A549 treated with CpdA at 1 μM for 4 hours (cell line): ENCODE measurements at places on chromosomes 16 and 17. TPM values are rescaled to one million over a fixed set of nuclear protein-coding genes. Genes with fewer than 3 reads are reported as not detected.

CCDC144A gene
- total RNA-seq: 0.66 to 1.6 TPM (median 1.5 TPM) in 5 replicates

MYO19 gene
- 56.6 to 64.4 TPM (median 60.5 TPM) in 5 replicates for total RNA-seq

OR1F1 gene
- 0.29 to 0.48 TPM (median 0.40 TPM) in 3 of 5 replicates, not detected in the others for total RNA-seq

SECTM1 gene
- 0.99 to 1.9 TPM (median 1.3 TPM) in 5 replicates for total RNA-seq

UTS2R gene
- not detected in 5 replicates for total RNA-seq

XYLT1 gene
- 0.61 to 0.90 TPM (median 0.68 TPM) in 5 replicates for total RNA-seq

GPR179 gene
- total RNA-seq: 0.03 to 0.08 TPM (median 0.04 TPM) in 4 of 5 replicates, not detected in the other

SDR42E1 gene
- 1.1 to 2.3 TPM (median 1.4 TPM) in 5 replicates for total RNA-seq

CCL8 gene
- total RNA-seq: not detected in 5 replicates

PDE6G gene
- total RNA-seq: 1.6 to 2.5 TPM (median 1.7 TPM) in 5 replicates

LPCAT2 gene
- 5.6 to 7.4 TPM (median 6.2 TPM) in 5 replicates for total RNA-seq

MYH2 gene
- not detected in 5 replicates for total RNA-seq

RSAD1 gene
- 30.0 to 37.7 TPM (median 34.1 TPM) in 5 replicates for total RNA-seq

PIK3R5 gene
- total RNA-seq: 0.02 to 0.18 TPM in 2 of 5 replicates, not detected in the others

SLC47A2 gene
- 0.06 to 0.16 TPM (median 0.14 TPM) in 5 replicates for total RNA-seq

TBX6 gene
- 0.25 to 0.53 TPM (median 0.32 TPM) in 4 of 5 replicates, not detected in the other for total RNA-seq

EPN3 gene
- 0.10 to 0.63 TPM (median 0.17 TPM) in 5 replicates for total RNA-seq

MON1B gene
- total RNA-seq: 28.4 to 44.1 TPM (median 39.4 TPM) in 5 replicates

SDK2 gene
- total RNA-seq: 0.32 to 0.50 TPM (median 0.35 TPM) in 5 replicates

KCNJ12 gene
- total RNA-seq: 0.89 to 1.3 TPM (median 0.96 TPM) in 5 replicates

SKAP1 gene
- 0.25 to 0.26 TPM in 2 of 5 replicates, not detected in the others for total RNA-seq

ALDH3A2 gene
- 152 to 175 TPM (median 165 TPM) in 5 replicates for total RNA-seq

TMEM132E gene
- total RNA-seq: 0.01 TPM in 1 of 5 replicates, not detected in the others

PHKB gene
- total RNA-seq: 26.4 to 34.0 TPM (median 30.0 TPM) in 5 replicates

DOC2B gene
- total RNA-seq: 0.36 to 0.95 TPM (median 0.79 TPM) in 5 replicates

SLC13A5 gene
- 0.13 to 0.62 TPM (median 0.15 TPM) in 5 replicates for total RNA-seq

DHRS13 gene
- 5.2 to 6.4 TPM (median 6.0 TPM) in 5 replicates for total RNA-seq

FOXL1 gene
- 0.50 to 1.1 TPM (median 0.83 TPM) in 5 replicates for total RNA-seq

STAC2 gene
- 0.13 to 0.17 TPM (median 0.14 TPM) in 5 replicates for total RNA-seq

CES5A gene
- total RNA-seq: 0.03 TPM in 1 of 5 replicates, not detected in the others

PFN1 gene
- 2,321 to 2,833 TPM (median 2,776 TPM) in 5 replicates for total RNA-seq

KRT27 gene
- not detected in 5 replicates for total RNA-seq

KCTD19 gene
- 0.06 to 0.46 TPM (median 0.22 TPM) in 5 replicates for total RNA-seq

FADS6 gene
- not detected in 5 replicates for total RNA-seq

TNS4 gene
- total RNA-seq: 67.2 to 109 TPM (median 86.7 TPM) in 5 replicates

TEKT5 gene
- total RNA-seq: 0.05 to 0.27 TPM in 2 of 5 replicates, not detected in the others

OSGIN1 gene
- 26.7 to 64.3 TPM (median 38.3 TPM) in 5 replicates for total RNA-seq

TRPV3 gene
- total RNA-seq: 0.36 to 0.67 TPM (median 0.41 TPM) in 5 replicates

IRF8 gene
- 0.27 to 1.0 TPM (median 0.32 TPM) in 5 replicates for total RNA-seq

KRTAP17-1 gene
- total RNA-seq: not detected in 5 replicates

CX3CL1 gene
- 0.07 to 0.15 TPM (median 0.12 TPM) in 5 replicates for total RNA-seq

KCNJ16 gene
- total RNA-seq: 0.03 to 0.17 TPM (median 0.10 TPM) in 4 of 5 replicates, not detected in the other

CHST5 gene
- total RNA-seq: 0.03 TPM in 1 of 5 replicates, not detected in the others

SLFN14 gene
- not detected in 5 replicates for total RNA-seq

ANKS4B gene
- total RNA-seq: 0.07 to 0.12 TPM (median 0.09 TPM) in 5 replicates

COQ7 gene
- total RNA-seq: 25.0 to 28.0 TPM (median 25.6 TPM) in 5 replicates

KRTAP9-1 gene
- not detected in 5 replicates for total RNA-seq
